Activated T-helper 9 cell treated with anti-CD3 and anti-CD28 coated beads, Interleukin-2, amount 50 U/mL, for 16 hours (primary cell): ENCODE measurements at places on chromosomes 2 and 18.
A peak's percentile ranks its signal among the peaks of the same experiment; 100 is the strongest.

DNA sequence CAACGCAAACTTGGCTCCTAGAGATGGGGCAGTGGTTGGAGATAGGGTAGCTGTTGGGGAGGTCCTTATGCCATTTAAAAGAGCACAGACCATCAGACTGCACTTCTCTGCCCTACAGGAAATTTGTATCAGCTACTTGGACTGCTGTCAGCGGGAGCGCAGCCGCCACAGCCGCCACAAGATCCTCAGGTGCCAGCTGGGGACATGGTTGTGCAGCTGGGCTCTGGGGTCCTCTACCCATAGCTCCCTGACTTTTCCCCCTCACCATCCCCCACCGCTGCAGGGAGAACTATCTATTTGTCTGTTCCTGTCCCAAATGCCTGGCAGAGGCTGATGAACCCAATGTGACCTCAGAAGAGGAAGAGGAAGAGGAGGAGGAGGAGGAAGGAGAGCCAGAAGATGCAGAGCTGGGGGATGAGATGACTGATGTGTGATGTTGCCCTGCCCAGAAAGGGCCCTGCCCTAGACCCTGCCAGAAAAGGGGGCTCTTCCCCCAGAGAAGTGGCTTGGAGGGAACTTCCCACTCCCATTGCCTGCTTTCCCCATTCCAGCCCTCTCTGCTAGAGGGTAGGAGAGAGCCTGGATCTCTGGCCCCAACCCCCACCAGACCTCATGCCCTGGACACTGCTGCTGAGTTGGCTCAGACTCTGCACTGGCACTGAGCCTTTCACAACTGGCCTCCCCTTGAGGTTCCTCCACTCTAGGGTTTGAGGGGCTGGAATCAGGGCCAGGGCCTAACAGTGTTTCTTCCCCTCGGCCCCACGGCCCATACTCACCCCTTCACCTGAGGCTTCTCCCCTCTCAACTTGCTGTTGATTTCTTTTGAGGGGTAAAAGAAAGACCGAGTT, 7.3 kb downstream of the PRADC1 start:
- no peak for DNase-seq

- no peak for DNase-seq
These were observed 176.3 kb downstream of the ZFP36L2 start for GRCh38 chr2:43049836-43050801.

DNA sequence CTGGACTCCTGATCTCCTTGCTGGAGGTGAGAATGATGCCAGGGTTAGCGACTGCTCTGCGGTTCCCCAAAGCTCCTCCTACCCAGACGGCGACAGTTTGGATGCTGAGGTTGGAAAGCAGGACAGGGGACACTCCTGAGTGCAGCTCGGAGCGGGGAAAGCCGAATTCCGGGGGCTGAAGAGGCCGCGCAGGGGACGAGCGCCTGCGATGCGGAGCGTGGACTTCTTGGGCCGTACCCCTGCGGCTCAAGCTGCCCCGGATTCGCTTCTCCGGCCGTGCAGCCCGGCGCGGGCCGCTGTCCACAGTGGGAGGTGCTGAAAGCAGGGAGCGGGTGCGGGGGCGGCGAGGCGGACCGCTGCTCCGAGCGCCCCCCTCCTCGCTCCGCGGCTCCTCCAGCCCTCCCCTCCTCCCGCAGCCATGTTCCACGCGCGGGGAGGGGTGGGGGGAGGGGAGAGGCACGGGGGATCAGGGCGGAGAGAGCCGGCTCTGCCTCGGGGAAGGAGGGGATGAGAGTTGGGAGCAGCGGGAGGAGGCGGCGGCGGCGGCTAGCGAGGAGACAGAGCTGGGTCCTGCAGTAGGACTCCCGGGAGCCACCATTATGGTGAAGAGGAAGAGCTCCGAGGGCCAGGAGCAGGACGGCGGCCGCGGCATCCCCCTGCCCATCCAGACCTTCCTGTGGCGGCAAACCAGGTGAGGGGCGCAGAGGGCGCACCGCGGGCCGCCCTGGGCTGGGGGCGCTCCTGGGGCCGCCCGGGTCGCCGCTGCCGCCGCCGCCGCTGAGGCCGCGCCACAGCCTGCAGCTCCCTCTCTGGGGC, at the start of gene UNC80:
Gene UNC80 (plus strand): TSS at position 359 of the 816 bp plus-strand sequence. CDS start 241 bp downstream, at position 600.
- no peak for DNase-seq

DNA sequence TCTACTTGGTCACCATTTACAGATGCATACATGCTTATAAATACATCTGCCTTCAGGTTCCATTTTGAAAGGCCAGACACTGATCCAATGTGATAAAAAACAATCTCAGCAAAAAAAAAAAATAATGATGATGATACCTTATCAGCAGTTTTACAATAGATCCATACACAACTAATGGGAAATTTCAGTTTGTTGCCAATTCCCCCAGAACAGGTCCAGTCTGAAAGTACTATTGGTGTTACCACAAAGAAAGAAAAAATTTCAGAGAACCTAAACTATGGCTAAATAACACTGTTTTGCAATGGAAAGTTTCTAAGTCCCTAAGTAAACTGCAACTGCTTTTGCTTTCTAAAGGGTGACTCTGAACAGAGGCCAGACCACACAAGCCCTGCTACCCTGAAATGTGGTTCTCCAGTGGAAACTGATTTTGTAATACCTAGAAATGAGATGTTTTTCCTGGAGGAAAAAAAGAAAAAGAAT, 54.1 kb downstream of the LPIN2 start:
- DNase-seq, result no peak

GRCh38 chr2:40400336-40400953, 51.4 kb downstream of the SLC8A1 start:
- DNase-seq, result no peak

DNA sequence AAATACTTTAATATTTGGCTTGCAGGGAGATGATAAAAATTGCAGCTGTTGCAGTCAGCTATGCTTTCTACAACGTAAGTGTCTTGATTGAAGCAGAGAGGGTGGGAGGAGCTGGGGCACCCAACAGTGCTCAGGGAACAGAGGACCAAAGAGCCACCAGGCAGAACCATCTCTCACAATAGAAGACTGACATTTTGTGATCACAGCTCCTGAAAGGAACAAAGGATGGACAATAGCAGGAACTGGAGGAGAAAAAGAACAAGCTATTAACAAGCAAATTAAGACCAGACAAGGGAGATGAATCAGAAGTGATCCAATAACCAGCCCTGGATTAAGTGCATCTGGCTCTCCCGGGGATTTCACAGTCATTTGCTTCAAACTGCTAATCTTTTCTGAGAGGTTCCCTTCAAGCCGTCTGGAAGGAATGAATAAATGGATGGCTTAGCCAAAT, 65.7 kb upstream of the SMAD2 start:
- DNase-seq, result no peak

DNA sequence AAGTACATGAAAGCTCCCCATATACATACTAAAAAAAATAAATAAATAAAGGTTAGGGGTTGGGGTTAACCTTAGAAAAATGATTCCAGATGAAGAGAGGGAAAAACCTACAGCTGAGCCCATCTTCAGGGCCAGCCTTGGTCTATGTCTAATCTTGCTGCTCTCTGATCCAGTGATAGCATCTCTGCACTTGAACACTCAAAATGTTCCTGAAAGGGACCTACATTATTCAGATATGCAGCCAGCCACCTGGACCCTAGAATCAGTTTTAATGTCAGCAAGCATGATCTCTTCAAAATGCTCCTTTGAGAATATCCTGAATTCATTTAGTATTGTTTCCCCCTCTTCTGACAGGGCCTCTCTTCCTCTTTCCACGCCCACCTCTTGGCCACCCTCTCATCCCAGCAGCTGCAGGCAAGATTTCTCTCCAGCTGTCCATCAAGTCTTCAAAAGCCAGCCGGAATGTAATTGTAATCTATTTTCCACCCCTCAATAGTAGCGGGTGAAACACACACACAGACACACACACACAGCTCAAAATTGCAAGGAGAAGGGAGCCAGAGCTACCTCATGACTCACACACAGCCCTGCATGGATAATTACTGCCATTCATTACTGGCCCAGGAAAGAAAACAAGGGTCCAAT, 135.5 kb downstream of the MYO3B start:
- no peak for DNase-seq

DNA sequence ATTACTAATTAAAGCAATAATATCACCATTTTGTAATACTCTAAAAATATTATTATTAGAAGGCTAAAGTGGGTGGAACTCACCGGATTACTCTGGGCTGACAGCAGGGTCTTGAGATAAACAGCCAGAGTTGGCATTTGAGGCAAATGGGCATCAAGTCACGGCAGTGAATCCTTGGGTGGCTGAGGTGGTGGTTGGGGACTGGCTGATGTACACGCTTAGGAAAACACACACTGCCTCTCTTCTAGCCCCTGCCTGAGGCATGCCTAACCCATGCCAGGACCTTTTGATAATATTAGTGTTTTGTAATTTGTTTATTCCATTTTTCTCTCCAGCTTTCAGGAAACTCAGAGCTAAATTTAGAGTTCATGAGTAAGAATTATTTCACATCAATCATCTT, 76.8 kb downstream of the ACKR3 start:
- no peak for DNase-seq

GRCh38 chr2:231573698-231574421, 18.8 kb upstream of the TEX44 start:
- no peak for DNase-seq

DNA sequence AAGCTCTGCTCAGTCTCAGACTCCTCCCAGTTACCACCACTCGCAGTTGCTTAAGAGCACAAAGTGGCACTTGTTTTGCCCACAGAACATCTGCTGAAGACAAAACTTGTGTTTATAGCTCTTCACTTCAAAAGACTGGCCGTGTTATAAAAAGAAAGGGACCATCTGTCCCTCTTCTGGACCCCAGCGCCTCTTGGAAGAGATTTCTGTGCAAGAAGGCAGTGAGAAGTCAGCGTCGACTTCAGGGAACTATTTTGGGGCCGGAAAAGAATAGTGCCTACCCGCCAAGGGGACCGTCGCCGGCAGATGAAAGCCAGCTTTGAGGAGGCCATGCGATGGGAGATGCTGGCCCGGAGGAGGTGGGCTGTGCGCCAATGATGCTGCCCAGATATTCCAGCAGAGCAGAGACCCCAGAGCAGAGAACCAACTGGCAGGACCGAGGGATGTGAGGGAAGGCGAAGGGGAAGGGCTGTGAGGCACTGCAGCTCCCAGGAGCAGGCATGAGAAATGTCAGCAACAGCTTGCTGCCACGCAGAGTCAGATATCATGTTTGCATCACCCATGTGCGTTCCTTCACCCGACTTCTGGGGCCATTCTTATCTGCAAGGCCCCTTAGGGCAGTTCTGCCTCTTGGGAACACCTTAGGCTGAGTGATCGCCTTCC, 270.9 kb downstream of the ATAD2B start:
- no peak for DNase-seq

GRCh38 chr2:190069936-190070696, 7.6 kb upstream of the MSTN start:
- no peak for DNase-seq

GRCh38 chr18:10234281-10234680, 220.2 kb upstream of the APCDD1 start:
- DNase-seq, result no peak

GRCh38 chr2:125386074-125386473, 1269.9 kb upstream of the GYPC start:
- DNase-seq, result no peak

- no peak for DNase-seq
These were observed 297.4 kb upstream of the GCFC2 start for GRCh38 chr2:76008001-76008702.

- DNase-seq, result no peak
These were observed 57.1 kb downstream of the MAP4K4 start for GRCh38 chr2:101754618-101755017.

GRCh38 chr2:73301636-73302035, 8.3 kb upstream of the EGR4 start:
- no peak for DNase-seq

- no peak for DNase-seq
These were observed 112.7 kb upstream of the REV1 start for GRCh38 chr2:99602476-99602875.

DNA sequence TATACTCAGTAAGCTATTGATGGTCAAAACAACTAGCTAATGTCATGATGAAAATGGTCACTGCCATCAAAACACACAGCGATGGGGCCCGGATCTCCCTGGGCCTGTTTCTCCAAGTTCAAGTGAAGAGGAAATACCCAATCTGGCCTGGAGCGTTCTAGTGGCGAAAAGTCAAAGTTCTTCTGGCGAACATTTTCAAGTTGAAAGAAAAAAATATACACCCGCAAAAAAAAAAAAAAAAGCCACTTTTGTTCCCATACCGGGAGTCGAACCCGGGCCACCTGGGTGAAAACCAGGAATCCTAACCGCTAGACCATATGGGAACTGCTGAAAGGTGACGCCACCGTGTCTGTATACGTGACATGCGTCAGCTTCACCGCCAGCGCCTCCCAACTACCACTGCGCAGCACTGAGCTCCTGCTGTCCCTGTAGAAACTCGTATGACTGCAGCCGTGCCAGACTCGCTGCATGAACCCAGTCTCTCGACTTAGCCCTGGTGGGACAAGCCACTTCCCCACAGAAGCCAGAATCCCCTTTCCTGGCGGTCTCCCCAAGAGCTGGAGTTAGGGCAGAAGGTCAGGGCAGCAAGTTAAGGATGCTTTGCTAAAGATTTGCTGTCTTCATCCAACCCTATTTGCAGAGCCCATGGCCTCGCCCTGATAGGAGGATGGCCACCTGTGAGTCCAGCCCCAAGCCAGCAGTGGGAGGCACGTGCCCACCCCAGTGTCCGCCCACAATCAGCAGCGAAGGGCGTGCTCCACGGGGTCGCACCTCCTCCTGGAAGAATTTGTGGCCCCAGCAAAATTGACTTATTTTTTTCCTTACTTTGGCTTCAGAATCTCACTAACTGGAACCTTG, 5.6 kb upstream of the IMP4 start:
- peak; percentile 41 for DNase-seq

DNA sequence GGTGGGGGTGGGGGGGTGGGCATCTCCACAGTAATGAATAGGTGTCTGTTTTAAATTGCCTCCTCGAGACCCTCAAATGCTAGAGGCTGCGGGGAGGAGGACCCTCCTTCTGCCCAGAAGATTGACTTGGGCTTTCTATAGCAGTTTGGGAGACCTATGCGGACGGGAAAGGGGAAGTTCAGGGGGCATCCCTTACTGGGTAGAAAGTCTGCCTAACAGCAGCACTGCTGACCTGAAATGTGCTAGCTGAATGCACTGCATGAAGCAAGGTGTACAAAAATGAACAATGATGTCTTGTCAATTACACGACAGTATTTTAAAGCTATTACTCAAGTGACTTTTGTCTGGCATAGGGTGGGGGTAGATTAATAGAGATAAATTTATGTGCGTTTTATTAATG, 2.5 kb downstream of the DCC start:
- no peak for DNase-seq

GRCh38 chr2:129439406-129440302, 539.8 kb upstream of the RAB6C start:
- no peak for DNase-seq

DNA sequence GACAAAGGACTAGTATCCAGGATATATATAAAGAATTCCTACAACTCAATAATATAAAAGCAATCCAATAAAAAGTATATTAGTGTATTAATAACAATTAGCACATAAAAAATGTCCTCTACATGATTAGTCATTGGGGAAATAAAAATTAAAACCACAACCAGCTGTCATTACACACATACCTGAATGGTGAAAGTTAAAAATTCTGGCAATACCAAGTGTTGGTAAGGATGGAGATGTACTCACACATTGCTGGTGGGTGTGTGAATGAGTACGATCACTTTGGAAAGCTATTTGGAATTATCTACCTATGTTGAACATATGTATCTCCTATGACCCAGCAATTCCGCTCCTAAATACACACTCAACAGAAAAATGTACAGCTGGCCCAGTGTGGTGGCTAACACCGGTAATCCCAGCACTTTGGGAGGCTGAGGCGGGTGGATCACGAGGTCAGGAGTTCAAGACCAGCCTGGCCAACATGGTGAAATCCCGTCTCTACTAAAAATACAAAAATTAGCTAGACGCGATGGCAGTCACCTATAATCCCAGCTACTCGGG, 14.3 kb upstream of the NOL10 start:
- DNase-seq, result no peak

- no peak for DNase-seq
These were observed 23.2 kb downstream of the UPP2 start for GRCh38 chr2:158124896-158125295.
